MCF 10A (cell line): ENCODE measurements at places on chromosomes 7 and 10. TPM values are rescaled to one million over a fixed set of nuclear protein-coding genes. Genes with fewer than 3 reads are reported as not detected.

PLEKHS1 gene
- total RNA-seq, result not detected in 2 replicates

MBLAC1 gene
- total RNA-seq, result 2.5 and 3.2 TPM in 2 replicates

- no peak for DNase-seq
Observed at GRCh38 chr7:49714182-49714581, 59.3 kb upstream of the VWC2 start.

DNA sequence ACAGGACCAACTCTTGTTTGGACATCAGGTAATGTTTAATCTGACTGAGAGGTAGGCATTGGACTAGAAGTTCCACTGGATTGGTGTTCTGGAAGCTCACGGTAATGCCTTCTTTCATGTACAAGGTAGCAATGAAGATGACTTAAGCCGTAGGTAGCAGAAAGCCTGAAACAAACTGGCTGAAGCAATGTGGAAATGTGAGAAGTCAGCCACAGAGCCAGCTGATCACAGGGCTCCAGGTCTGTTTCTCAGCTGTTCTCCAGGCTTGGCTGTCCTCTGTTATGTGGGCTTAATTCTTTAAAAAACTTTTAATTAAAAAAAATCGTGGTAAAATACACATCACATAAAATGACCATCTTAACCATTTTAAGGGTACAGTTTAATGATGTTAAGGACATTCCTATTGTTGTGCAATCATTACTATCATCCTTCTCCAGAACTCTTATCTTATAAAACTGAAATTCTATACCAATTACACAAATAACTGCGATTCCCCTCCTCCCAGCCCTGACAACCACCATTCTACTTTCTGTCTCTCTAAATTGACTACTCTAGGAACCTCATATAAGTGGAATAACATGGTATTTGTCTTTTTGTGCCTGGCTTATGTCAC is 101.4 kb upstream of the ZNF32 start:
- DNase-seq, result no peak
